Stimulated activated CD8-positive, alpha-beta memory T cell treated with anti-CD3 and anti-CD28 coated beads, Interleukin-2, amount 100 ng/mL, for 48 hours (primary cell): ENCODE measurements at places on chromosomes 1 and 21.

GRCh38 chr1:96366516-96366915, 355.1 kb upstream of the PTBP2 start:
- DNase-seq: no peak

- no peak for DNase-seq
Observed at GRCh38 chr1:224726441-224727182, 110.5 kb downstream of the CNIH3 start.

DNA sequence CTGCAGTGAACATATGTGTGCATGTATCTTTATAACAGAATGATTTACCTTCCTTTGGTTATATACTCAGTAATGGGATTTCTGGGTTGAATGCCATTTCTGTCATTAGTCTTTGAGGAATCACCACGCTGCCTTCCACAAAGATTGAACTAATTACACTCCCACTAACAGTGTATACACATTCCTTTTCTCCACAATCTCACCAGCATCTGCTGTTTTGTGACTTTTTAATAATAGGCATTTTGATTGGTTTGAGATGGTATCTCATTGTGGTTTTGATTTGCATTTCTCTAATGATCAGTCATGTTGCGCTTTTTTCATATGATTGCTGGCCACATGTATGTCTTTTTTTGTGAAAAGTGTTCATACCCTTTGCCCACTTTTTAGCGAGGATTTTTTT, 680.5 kb downstream of the PTPRC start:
- DNase-seq: no peak

DNA sequence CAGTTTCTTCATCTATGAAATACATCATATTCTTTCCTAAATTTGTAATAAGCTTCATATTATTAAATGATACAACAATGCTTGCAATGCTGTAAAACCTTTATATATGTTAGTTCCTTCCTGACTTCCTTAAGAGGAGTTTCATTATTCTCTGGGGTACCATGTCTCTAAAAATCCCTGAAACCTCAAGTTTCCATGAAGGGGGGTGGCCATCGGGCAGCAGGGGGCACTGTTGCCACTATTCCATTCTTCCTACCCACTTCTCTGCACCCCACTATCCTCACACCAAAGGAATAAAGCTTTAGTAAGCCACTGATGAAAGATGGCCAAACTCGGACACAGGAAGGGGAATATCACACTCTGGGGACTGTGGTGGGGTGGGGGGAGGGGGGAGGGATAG, 9.0 kb upstream of the DMRTB1 start:
- DNase-seq: no peak

- no peak for DNase-seq
Observed at GRCh38 chr1:209790286-209791193, 6.2 kb upstream of the C1orf74 start.
